ENCODE measurements at places on chromosomes 13 and 19.

- peak; percentile 93 for DNase-seq
Measured at GRCh38 chr19:38321646-38322196, 2.1 kb downstream of the KCNK6 start.

DNA sequence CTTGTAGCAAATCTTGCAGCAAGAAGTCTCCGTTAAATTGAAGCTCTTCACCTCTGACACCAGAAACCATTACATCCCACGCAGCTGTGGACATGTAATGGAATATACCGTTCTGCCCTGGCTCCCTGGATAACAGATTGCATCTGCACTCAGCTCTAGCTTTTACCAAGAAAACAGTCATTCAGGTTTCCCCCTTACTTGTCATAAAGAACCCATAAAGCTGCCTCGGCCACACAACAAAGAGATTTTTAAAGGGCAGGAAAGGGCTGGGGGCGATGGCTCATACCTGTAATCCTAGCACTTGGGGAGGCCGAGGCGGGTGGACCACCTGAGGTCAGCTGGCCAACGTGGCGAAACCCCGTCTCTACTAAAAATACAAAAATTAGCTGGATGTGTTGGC lies 127.6 kb upstream of the RFC3 start:
- DNase-seq, result no peak

DNA sequence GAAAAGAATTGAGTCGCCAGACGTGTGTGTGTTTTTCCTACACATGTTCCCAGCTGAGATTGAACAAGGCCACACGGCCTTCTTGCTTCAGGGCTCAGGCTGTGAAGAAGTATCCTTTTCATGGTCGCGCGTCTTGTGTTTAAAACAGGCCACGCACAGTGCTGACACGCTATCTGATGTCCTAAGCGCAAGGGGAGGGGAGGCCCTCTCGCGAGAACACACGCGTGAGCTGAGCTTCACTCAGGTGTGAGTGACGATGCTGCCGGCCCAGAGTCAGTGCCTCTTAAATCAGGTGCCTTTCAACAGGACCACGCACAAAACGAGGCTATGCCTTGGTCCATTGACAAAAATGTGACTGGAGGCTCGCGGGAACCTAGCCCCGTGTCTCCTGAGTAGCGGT lies 103.7 kb downstream of the TEX29 start:
- no peak for DNase-seq

DNA sequence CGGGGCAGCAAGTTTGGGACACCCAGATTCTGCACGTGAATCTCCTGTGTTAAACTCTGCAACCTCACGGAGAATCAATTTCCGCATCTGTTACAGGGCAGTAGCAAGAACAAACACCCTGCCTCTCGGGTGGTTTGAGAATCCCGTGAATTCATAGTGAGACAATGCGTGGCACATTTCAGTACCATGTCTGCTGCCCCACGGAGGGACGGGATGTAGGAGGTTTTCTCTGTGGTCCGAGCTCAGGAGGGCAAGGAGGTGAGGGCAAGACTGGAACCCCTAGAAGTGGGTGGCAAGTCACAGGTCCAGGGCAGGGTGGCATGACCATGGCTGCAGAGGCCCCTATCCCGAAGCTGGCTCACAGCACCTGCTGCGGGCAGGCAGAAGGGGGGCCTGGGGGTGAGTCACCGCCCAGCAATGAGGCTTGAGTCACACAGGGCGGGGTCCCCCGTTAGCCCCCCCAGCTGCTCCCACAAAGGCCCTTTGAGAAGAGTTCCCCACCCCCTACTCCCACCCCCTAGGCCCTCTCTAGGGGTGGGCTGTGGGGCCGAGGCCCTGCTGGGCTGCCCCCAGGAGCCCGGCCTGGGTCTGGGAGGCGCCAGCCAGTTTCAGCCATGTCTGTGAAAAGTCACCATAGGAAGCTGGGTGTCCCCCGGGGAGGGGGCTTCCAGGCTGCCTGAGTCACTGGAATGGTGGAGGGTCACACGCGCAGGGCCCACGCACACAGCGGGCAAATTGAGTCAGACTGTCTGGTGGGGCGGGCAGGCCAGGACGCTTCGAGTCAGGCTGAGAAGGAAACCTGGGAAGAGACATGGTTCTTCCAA lies 25.8 kb upstream of the NANOS3 start:
- peak; percentile 85 for DNase-seq

DNA sequence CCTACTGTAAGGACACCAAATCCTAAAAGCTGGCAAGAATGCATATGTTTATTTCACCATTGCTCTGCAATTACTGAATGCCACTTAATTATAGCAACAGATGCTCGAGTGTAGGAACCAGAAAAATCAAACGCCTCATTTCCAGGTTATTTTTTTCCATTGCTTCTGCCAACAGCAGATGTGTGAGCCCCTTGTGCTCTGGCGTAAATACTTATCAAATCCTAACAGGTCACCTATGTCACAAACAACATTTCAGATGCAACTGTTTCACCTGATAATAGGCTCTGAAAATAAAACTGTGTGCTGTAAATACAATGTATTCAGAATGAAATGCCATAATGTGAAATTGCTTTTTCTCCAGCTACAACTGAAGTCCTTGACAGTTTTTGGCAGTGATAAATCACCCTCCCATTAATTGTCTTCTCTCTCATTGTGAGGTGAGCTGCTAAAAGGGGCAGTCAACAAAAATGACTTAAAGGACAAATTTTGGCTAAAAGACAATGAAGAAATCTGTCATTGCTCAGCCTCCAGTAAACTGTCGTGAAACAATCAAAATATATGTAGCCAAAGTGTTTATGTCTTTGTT lies 344.0 kb downstream of the DACH1 start:
- no peak for DNase-seq

- DNase-seq, result no peak
Measured at GRCh38 chr19:55354698-55355212, at the start of gene COX6B2. Gene COX6B2 (minus strand): TSS chr19:55354719. CDS start chr19:55354521, 198 bp downstream.

- no peak for DNase-seq
Measured at GRCh38 chr19:18304208-18304457, 18.7 kb downstream of the LSM4 start.

DNA sequence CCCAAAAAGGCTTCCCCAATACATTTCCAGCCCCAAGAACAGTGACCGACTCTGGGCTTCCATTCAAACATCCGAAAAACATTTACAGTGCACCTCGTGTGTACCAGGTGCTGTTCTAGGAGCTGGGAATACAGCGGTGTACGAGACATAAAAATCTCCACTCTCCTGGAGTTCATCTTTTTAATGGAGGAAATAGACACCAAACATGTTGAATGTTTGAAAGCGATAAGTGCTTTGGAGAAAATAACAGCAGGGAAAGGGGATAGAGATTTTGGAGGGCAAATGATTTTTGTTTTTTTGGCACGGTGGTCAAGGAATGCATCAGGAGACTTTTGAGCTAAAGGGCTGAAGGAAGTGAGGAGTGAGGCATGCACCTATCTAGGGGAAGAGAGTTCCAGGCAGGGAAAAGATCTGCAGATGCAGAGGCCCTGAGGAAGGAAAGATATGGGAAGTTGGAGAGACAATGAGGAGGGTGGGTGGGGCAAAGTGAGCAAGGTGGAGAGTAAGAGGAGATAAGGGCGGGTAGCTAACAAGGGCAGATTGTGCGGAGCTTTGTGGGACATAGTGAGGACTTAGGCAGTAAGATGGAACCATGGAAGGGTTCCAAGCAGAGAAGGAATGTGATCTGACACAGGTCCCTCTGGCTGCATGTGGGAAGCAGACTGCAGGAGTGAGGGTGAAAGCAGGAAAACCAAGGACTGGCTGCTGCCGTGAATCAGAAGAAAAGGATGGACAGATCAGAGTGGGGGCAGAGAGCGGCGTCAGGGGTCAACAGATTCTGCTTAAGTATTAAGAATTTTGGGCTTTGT lies 703 bp upstream of the FBL start:
- no peak for DNase-seq

DNA sequence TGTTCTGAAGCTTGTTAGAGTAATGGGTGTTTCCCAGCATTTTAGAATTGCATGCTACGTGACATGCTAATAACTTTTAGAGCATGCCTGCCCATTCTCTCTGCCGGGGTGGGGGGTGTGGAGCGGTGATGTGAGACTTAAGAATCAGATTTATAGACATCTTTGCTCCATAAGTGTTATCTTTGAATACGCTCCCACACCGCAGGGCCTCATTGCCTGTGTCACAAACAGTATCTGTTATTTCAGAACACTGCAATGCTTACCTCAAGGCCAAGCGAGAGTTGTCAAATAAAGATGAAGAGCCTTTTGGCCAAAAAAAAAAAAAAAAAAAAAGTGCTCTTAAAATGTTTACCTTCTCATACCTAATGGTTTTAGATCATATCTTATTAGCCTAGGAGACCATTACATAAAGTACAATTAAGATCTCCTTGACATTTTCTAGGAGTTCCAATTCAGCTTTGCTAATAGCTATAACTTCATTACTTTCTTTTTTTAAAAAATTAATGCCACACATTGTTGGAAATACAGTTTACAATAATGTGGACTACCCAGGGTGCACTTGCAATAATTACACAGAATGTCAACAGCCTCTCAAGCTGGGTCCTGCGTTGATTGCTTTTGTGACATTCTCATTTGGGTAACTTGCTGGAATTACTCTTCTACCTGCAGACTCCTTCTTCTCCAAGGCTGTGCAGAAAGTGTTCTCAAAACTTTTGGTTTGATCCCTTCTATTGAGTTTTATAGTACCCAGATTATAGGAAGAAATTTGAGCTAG lies 525.3 kb downstream of the KLF12 start:
- DNase-seq, result no peak

DNA sequence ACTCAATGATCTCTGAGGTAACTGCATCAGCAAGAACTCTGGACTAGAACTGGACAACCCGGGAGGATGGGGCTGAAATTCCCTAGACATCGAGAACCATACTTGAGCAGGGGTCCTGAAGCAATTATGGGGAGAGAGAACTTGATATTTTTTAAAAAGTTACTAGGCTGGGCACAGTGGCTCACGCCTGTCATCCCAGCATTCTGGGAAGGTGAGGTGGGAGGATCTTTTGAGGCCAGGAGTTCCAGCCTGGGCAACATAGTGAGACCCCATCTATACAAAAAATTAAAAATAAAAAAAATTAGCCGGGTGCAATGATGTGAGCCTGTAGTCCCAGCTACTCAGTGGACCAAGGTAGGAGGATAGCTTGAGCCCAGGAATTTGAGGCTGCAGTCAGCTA lies 2.3 kb upstream of the DNAJB1 start:
- DNase-seq, result no peak

DNA sequence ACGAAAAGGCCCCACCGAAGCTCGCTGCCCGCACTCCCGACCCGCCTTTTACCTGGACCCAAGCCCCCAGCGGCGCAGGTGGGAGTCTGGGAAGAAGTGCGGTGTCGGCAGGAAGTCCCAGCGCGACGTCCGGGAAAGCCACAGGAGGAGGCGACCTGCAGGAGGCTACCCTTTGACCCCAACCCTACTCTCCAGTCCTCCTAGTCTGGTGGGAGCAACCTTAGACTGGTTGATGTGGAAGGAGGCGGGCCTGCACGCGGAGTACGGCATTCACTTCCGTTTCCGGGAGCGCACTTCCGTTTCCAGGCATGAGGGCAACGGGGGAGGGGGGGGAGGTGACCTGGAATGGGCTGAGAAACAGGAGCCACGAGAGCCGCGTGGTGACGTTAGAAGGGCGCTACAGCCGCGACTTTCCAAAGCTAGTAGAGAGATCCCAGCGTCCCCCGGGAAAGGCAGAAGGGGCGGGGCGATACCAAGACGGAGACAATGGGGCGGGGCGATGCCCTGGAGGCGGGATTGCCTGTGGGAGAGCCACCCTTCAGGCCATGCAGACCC lies 28.5 kb downstream of the ZNF266 start:
- peak; percentile 69 for DNase-seq

GRCh38 chr19:23587546-23587945 lies 99.5 kb downstream of the ZNF675 start:
- peak; percentile 5 for DNase-seq

DNA sequence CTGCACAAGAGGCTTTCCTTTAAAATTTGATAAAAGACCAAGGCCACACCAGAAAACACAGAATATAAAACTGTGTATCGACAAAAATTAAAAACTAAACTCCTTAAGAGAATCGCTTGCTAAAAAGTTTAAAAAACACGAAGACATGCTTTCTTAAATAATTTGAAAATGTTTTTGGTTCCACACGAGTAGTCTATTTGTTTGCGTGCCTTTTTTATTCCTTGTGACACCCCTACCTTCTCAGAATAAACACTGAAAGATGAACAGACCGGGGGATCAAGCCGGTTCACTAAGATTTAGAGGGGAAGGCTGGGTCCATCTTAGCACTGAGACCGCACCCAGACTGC lies 256.4 kb upstream of the STARD13 start:
- no peak for DNase-seq

GRCh38 chr19:34712395-34713261 lies 21.4 kb upstream of the ZNF181 start:
- DNase-seq, result peak; percentile 66

DNA sequence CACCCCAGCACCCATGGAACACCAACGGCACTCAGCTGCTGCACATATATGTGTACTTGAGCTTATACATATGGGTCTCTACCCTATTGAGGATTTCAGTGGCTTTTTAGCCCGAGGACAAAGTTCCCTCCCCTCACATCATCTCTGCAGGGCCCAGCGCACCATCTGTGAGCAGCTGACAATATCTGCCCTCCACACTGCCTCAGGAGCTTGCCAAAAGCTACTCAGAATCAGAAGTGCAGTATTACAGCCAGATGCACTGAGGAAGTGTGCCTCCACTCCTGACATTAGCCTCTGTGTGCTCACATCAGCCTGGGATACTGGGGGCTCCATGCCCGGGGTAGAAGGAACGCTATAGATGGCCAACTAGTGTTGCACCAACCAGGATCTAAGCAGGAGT lies 903.9 kb downstream of the UQCRFS1 start:
- no peak for DNase-seq

DNA sequence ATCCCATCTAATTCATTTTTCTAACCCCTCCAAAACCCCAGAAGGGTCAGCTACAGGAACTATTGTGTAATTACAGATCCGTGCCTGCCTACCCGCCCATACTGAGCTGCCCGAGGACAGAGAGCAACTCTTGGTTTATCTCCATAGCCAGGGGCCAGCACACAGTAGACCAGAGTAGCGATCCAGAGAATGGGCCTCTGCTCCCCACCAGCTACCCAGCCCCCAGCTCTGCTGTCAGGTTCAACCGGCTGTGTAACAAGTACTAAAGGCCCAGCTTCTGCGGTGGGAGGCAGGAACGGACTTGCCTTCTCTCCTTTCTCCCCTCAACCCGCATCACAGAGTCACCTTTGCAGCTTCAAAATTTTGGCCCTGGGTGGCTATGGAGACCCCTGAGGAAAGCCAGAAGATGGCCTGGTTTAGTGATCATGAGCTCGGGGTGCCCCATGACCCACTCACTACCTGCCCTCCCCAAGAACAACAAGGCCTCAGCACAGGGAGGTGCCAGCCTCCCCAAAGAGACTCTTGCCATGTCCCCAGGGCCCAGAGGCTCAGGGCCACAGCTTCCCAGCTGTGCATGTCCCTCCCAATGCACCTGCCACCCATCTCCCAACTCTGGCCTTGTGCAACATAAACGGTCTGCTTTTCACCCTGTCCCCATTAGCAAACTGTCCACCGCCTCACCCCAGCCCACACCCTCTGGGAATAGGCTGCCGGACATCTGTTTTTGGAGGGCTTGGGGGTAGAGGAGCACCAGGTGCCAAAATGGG lies 5.7 kb downstream of the CALM3 start:
- DNase-seq, result no peak

Measured in bronchial epithelial cell (primary cell).